ENCODE measurements at places on chromosomes 3 and 15. TPM values are rescaled to one million over a fixed set of nuclear protein-coding genes. Genes with fewer than 3 reads are reported as not detected.
A peak's percentile ranks its signal among the peaks of the same experiment; 100 is the strongest.

- H3K36me3 ChIP-seq = no peaks in the 10 kb centered on the region
- no peak for DNase-seq
- no peak overlapping the region for H3K4me3 ChIP-seq
- H3K27me3 ChIP-seq = no peaks in the 10 kb centered on the region
Observed at GRCh38 chr3:192929146-192929545, 11.5 kb upstream of the MB21D2 start.

DNA sequence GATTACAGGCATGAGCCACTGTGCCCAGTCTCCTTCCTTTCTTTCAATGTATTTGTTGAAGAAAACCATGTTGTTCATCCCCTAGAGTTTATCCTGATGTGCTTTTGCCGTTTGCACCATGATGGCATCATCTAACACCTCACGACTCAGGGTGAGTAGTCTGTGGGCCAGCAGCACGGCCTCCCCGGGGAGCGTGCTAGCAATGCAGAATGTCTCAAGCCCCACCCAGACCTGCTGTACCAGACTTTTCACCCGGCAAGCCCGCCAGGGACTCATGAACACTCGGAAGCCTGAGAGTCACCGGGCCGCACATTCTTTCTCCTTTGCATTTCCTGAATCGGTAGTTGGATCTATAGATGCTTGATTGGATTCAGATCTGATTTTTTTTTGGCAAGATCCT is 64.6 kb downstream of the RPN1 start:
- no peaks in the 10 kb centered on the region for H3K4me1 ChIP-seq
- peaks cover 5% of the 10 kb centered on the region for H3K36me3 ChIP-seq
- H3K4me3 ChIP-seq = no peak overlapping the region
- DNase-seq = no peak

DNA sequence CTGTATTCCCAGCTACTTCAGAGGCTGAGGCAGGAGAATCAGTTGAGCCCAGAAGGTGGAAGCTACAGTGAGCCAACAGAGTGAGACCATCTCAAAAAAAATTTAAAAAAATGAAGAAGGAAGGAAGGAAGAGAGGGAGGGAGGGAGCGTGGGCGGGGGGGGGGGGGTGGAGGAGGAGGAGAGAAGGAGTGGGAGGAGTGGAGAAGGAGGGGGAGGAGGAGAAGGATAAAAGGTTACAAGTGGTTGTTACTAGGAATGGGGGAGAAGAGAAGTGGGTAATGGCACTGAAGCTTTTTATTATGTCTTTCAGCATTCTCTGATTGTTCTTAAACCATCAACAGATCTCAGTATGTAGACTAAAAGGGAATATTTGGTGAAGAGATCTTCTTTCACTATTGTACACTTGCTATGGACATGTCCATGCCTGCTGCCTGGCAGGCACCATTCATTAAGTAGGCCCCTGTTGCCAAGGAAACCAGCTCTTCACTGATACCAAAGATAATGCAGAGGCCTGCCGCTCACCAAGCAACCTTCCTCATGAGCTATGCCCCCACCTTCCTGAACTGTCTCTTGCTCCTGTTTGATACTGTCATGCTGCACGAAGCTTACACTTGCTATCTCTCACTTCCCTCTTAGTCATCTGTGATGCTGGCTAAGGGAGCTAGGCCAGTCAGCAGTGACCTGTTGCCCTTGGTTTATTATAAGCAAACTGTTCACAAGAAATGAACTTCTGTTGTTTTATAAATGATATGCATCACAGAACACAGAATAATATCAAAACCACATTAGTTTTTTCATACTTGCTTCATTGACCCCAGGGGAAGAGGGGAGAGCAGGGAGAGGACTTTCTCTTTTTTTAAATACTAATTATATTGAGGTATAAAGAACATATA is 23.1 kb downstream of the EPM2AIP1 start:
- peaks cover 34% of the 10 kb centered on the region for H3K4me1 ChIP-seq
- no peaks in the 10 kb centered on the region for H3K27me3 ChIP-seq
- peak; percentile 46 for DNase-seq
- peak overlapping the region; percentile 97 for H3K27ac ChIP-seq
- H3K36me3 ChIP-seq = peaks cover 6% of the 10 kb centered on the region
- peak overlapping the region; percentile 42 for H3K4me3 ChIP-seq

DNA sequence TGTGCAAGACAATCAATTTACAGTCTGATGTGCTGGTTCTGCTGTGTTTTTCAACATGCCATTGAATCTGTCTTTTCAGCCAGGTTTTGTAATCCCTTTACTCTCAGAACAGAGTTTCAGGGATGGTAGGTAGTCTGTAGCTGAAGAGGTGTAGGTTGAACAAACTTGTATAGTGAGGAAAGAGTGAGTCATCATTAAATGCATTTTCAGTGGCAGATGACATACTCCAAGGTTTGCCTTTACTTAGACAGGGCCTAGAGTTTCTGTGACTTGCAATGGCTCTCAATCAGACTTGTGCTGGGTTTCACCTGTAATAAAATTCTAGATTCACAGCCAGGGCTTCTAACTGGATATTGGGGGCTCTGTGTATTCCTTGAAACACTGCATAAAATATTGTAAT is 94.6 kb downstream of the CYP19A1 start:
- H3K4me3 ChIP-seq = no peak overlapping the region
- no peaks in the 10 kb centered on the region for H3K27me3 ChIP-seq
- H3K4me1 ChIP-seq = no peaks in the 10 kb centered on the region
- H3K36me3 ChIP-seq = no peaks in the 10 kb centered on the region
- no peak overlapping the region for H3K27ac ChIP-seq

DNA sequence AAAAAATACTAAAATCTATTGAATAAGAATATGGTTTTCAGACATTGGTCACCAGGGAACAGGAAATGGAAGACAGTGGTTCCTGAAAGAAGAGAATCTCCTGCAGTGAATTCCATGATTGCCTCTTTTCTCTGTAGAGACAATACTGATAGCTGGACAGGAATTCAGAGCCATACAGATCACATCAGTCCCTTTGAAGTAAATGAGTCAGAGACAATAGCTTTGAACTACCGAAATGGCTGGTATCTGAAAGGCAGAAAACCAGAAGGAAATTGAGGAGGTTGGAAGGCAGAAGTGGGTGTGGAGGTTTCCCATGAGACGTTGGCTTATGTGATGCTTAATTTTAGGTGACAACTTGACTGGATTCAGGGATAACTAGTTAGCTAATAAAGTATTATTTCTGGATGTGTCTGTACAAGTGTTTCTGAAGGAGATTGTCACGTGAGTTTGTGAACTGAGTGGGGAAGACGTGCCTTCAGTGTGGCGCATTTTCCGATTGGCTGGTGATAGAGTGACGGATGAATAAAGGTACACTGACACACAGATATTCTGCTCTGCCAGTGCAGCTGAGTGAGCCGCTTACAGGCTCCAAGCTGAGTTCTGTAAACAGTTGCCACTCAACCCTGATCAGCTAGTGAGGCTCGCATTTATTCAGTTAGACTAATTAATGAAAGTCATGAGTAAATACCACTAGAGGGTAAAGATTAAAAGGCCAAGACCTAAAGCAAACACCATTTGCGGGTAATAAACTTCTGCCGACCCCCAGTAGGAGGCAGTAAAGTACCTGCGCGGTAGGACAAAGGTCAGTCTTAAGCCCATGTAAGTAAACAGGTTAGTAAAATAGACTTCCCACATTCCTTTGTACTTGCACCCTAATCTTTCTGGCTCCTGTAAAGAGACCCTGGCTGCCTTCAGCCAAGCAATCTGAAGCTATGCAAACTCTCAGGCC is 1298.6 kb downstream of the SI start:
- H3K4me3 ChIP-seq = no peak overlapping the region
- H3K27me3 ChIP-seq = no peaks in the 10 kb centered on the region
- H3K36me3 ChIP-seq = no peaks in the 10 kb centered on the region
- no peak for DNase-seq
- no peak overlapping the region for H3K27ac ChIP-seq

GRCh38 chr15:66308531-66308930 is 15.2 kb downstream of the DIS3L start:
- no peak for DNase-seq
- no peaks in the 10 kb centered on the region for H3K27me3 ChIP-seq
- H3K4me3 ChIP-seq = no peak overlapping the region
- H3K36me3 ChIP-seq = peaks cover 9% of the 10 kb centered on the region

DNA sequence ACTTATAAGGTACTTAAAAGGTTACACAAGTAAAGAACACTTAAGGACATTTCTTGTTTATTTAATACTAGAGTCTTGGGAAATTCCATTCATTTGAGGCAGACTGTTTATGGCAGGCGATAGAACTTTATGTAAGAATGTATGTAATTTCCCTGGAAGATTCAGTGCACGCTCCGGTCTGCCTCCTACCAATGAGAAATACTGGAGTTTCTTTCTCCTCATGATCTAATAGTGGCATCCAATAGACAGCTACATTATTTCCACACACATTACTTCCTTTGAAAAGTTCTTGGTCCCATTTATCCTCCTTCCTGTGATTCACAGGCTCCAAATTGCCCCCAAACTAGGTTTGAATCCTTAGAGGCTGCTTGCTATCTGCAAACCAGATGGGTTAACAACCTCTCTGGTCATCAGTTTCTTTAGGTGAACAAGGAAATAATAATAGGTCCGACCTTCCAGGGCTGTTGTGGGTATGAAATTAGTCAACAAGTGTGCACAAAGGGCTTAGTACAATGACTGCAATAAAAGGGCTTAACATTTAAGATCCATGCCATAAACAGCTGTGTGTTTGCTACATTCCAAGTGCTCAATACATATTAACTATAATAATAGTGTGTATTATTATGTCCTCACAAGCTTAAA is 30.7 kb downstream of the EIF4E3 start:
- no peaks in the 10 kb centered on the region for H3K27me3 ChIP-seq
- peaks cover 7% of the 10 kb centered on the region for H3K36me3 ChIP-seq

DNA sequence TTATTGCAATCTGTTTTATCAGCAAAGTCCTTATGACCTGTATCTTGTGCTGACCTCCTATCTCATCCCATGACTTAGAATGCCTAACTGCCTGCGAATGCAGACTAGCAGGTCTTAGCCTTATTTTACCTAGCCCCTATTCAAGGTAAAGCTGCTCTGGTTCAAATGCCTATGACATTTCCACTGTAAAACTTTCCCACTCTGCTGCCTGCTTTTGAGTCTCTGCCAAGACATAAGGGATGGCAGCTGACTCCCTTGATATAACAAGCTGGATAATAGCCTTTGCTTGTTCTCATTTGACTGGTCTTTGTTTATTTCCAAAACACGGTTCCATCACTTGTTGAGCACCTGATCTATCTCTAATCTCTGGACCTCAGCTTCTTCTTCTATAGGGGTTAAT is 131.9 kb upstream of the STRIT1 start:
- H3K4me3 ChIP-seq = no peak overlapping the region
- H3K27ac ChIP-seq = no peak overlapping the region
- H3K4me1 ChIP-seq = peaks cover 13% of the 10 kb centered on the region
- H3K27me3 ChIP-seq = no peaks in the 10 kb centered on the region
- DNase-seq = no peak

Gene RASL12
- total RNA-seq = 1.5 TPM

Gene RTP1
- total RNA-seq = not detected

Gene ARRDC4
- total RNA-seq = 14.2 TPM

Gene GADL1
- 0.12 TPM for total RNA-seq

Gene FANCD2OS
- total RNA-seq = not detected

Gene LHFPL4
- 0.84 TPM for total RNA-seq

Gene ACTC1
- total RNA-seq = 2.8 TPM

Gene C2CD4A
- total RNA-seq = not detected

Gene CCDC54
- total RNA-seq = not detected

Measured in neural crest cell (in vitro differentiated cells).